KG1 (cell line): ENCODE measurements at places on chromosomes 6 and 20.
A peak's percentile ranks its signal among the peaks of the same experiment; 100 is the strongest.

DNA sequence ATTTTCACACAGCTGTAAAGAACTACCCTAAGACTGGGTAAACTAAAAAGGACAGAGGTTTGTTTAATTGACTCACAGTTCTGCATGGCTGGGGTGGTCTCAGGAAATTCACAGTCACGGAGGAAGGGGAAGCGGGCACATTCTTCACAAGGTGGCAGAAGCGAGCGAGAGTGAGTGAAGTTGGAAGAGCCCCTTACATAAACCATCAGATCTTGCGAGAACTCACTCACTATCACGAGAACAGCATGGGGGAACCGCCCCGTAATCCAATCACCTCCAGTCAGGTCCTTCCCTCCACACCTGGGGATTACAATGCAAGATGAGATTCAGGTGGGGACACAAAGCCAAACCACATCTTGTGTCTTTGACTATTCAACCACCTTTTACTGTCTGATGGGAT, 700.5 kb downstream of the TENT5A start:
- no peak for DNase-seq

DNA sequence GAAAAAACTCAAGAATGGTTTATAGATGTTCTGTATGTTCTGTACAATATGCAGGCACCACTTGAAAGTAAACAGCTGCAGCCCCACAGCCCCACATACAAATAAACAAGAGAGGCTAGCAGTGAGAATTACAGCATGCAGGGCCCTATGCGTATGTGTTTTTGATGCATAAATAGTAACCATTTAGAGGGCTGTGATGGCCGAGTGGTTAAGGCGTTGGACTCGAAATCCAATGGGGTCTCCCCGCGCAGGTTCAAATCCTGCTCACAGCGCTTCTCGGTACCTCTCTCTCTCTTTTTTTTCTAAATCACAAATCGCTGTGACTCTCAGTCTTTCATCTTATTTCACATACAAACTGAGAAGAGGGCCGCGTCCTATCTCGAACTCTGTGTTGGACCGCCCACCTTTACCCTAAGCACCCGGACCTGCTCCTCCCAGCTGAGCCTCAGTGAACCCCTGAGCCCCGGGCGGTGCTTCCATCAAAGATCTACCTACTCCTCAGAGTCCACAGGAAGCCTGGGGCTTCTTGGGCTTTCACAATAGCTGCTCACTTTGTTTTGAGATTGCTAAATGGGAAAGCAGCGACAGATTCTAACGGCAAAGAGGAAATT, 37.7 kb upstream of the PRSS16 start:
- DNase-seq, result no peak

DNA sequence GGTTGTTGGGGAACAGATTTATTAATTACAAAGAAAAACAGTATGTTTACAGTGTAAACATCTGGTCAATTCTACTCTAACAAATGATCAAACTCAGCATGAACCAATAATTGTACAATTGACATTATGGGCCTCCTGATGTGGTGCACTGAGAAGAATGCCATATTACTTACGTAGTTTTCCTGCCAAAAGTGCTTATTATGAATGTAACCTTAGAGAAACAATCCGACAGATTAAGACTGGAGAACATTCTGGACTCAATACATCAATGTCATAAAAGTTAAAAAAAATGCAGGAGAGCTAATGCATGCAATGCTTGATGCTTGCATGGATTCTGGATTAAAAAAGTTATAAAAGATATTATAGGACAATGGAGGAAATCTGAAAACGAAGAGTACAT, 69.0 kb downstream of the LYRM4 start:
- no peak for DNase-seq

DNA sequence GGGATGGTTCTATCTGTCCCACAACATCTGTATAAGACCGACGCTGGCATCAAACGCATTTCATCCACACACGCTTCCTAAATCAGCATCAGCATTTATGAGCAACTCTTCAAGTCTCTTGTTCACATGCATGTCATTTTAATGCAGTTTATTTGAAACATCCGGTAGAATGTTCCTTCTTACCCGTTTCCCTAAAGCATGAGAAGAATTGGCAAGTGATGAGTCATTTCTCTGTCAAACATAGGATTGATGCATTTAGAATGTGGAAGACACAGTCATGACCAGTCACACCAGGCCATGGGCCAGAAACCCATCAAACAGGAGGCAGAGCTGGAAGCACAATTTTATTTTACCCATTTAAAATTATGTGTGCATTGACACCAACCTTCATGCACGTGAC, 122.8 kb downstream of the UST start:
- DNase-seq, result no peak

DNA sequence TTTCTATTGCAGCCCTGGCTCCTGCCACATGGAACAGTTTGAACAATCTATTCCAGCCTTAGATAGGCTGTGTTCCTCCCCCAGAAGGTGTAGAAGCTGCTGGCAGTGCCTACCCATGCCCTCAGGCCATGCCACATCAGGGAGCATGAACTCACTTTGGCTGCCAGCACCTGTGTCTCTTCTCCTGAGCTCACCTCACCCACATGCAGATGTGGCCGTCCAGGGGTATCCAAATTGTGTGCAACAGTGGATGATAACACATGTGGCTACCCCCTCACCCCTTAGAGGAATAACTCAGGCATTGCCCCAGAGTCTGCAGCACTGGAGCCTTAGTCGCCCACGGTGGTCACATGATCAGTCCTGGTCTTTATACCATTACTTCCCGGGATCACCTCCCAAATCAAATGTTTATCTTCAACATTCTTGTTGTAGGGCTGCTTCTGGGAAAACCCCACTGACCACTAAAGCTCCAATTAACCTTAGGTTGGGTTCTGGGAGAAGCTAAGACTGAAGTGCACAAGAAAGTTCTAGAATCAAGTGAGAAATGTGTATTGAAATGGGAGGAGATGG, 110.4 kb downstream of the BANF2 start:
- no peak for DNase-seq

DNA sequence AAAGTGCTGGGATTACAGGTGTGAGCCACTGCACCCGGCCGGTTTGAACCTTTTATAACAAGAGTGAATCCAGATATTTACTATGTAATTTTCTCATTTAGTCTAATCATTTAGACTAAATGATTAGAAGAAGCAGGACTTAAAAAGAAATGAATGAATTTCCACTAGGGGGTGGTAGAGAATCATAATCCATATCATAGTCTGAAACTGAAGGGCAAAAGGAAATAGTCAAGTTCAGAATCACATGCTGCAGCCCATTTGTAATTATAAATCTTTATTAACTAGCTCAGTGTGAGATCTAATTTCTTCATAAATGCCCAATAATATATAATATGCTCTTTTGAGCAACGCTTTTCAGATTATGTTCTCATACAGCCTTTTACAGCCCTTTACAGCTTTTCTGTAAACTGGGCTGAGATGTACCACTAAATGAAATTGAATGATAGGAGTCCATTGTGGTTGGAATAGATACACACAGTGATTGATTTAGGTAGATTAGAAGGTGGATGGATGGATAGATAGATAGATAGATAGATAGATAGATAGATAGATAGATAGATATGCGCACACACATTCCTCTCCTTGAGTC, 31.8 kb downstream of the PSMB9 start:
- peak; percentile 55 for DNase-seq

- no peak for DNase-seq
Observed at GRCh38 chr6:34334796-34335416, 57.6 kb downstream of the NUDT3 start.
